Daoy (cell line): ENCODE measurements at places on chromosomes 2 and 18.

- DNase-seq: no peak
Observed at GRCh38 chr2:241445426-241445825, 63.0 kb downstream of the STK25 start.

GRCh38 chr2:178225006-178225805 lies 30.9 kb downstream of the OSBPL6 start:
- DNase-seq: peak; percentile 15

- DNase-seq: peak; percentile 43
Observed at GRCh38 chr2:47205576-47206141, 50.6 kb upstream of the STPG4 start.

- no peak for DNase-seq
Observed at GRCh38 chr2:49241991-49242390, 87.7 kb upstream of the FSHR start.

DNA sequence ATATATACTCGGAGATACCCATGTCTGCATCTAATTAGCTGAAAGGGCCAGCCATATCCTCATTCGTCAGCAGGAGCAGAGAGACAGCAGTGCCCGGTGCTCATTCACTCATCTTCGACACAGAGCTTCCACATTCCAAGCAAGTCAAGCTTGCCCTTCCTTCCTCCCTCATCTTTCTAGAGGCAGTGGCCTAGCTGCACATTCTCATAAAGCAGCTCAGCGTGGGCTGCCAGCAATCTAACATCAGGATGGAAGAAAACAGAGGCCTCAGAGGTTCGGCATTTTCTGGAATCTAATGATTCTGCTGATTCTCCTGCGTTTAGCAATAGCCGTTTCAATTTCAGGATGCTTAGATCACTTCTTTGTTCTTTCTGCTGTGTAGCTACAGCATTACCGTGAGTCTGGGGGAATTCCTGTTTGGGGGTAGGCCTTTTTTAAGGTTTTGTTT lies 68.8 kb downstream of the CLHC1 start:
- DNase-seq: no peak
